ENCODE measurements at places on chromosomes 7 and 10.
A peak's percentile ranks its signal among the peaks of the same experiment; 100 is the strongest.

GRCh38 chr7:87375662-87376435, 30.4 kb downstream of the CROT start:
- DNase-seq: no peak

DNA sequence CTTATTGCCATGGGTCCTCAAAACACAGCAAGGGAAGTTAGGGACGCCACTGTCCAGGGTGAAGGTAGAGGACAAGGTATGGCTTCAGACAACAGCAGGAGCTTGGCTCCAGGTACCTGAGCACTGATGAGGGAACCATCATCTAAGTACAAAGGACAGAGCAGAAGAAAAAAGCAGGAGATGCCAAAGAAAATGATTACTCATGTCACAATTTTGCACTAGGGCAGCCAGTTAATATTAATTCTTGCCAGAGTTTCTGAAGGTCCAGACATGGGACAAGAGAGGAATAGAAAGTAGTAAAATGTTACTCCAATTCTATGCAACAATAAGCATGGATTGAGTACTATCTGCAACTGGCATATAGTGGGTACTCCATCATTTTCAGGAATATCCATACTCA, 14.1 kb downstream of the PTN start:
- no peak for DNase-seq

DNA sequence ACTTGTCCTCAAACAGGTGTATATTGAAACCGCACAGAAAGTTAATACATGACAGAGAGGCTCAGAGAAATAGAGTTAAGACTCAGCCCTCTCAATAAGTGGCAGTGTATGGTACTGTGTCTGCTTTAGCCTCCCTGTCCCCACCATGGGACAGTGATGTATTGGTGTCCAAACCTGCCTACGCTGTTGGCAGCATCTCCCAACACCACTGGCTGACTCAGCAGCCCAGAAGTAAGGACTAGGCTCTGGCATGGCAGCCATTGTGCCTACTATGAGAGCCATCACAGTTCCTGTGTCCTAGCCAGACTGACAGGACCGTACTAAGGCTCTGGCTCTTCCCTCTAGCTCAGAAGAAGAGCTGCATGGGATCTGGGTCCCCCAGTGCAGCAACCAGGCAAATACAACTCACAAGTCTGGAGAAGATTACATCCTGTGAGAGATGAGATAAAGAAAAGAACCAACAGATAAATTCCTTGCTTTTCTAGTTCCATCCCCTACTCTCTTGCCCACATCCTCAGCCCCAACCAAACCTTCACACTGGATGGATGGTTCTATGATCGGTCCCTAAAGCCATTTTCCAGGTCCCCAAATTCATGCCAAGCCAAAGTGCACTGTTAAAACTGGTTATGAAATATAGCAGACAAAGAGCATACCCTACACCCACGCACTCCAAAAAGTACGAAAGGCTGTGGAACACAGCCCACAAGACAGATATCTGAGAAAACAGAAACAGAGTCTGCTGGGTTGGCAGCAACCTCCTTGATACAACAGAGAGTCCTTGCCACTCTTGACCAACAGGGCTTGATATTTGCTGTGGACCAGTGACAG, 44.1 kb upstream of the DMTF1 start:
- DNase-seq: no peak

DNA sequence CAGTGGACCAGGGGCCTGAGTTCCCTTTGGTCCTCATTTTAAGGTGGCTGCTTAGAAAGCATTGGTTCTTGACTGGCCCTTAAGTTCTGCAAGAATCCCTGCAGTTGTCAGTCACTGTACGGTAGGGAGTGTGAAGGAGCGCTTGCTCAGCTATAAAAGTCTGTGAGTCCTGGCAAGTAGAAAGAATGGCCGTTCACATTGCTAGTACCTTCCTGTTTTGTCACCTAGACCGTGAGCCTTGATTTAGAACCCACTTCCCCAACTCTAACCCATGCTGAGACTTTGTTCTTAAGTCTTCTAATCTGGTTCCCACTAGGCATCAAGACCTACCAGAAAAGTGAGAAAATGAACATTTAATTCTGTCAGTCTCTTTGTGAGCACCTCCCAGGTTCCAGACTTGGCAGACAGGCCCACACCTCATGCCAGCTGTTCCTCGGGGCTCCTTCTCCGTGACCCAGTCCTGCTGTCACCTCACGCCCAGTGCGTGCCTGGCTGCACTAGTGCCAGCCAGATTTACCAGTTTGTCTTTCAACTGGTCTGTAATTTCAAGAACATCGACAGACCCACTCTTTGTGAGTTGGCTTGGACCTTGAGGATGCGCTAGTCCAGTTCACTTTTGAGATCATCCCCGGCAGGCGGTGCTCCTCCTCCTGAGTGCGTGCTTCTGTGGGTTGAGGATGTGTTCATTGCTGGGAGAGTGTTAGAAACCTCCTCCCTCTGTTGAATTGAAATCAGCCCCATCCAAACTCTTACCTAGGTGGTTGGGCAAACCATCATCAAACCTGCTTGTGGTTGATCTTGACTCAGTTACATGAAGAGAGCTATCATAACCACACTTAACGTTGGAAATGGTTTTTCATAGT, 78.5 kb downstream of the SHH start:
- no peak for DNase-seq

GRCh38 chr10:20257422-20257821, 441.2 kb downstream of the PLXDC2 start:
- no peak for DNase-seq

GRCh38 chr10:94334857-94335256, 27.9 kb downstream of the NOC3L start:
- no peak for DNase-seq

GRCh38 chr7:26186364-26187311, 13.9 kb downstream of the HNRNPA2B1 start:
- no peak for DNase-seq

DNA sequence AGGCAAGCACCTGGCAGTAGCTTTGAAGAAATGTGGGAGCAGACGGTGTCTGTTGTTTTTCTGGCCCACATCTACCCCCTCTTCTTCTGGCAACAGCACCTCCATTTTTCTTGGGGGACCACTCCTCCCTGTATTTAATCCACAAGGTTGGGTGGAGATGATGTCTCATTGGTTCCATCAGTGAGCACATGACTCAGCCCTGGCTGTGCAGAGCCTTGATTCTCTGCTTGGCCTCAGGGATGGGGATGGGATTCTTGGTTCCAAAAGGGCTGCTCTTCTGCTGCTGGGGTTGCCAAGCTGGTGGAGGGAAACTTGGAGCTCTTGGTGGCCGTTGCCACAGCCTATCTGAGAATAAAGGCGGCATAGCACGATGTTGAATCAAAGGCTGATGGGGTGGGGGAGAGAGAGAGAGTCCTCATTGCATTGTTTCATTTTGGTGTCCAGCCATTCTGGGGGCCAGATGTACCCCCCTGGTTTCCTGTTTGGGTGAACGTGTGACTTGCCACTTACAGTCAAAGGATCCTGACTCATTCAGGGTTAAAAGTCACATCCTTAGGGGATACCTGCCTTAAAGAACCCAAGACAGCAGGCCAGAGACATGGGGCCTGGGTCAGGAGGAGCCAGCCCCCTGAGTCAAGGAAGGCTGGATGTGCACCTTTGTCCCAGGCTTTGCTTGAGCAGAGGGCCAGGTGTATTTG, 25.9 kb downstream of the GRK5 start:
- DNase-seq: no peak

DNA sequence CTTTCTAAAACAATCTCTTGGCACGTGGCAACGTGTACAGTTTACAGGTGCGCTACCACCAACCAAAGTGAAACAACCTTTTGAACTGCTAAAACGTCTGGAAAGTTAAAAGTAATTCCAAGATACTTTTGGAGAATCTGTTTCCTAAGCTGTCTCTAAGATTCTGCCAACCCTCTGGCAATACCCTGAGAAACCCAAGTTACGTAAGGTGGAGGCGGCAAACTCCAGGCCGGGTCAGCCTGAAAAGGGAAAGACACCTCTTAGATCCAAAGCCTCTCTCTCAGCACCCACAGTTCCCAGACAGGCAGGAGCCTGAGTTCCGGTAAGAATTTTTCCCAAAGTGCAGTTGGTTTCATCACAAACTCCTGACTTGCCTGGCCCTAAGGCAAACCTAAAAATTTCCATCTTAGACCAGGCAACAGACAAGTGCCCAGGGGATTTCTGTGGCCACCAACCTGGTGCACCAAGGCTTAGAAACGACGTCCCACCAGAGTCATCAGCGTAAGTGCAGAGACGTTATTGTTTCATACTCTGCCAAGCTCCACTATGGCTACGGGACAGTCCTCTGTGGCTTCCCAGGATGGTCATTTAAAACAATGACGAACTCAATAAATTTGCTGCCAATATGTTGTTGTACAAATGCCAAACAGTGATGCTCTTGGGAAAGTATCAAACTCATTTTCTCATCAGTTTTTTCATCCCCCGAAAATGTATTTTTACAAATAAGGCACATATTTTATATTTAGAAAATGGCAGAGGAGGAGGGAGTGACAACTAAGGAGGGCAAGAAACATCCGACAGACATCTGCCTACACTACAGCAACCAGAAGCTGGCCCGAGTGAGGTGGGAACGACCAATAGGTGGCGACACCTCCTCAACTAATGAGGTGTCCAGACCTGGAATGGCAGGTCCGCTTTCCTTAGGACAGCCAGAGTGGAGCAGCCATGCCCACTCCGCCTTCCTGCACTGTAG, 205.8 kb upstream of the FRMD4A start:
- peak; percentile 45 for DNase-seq

DNA sequence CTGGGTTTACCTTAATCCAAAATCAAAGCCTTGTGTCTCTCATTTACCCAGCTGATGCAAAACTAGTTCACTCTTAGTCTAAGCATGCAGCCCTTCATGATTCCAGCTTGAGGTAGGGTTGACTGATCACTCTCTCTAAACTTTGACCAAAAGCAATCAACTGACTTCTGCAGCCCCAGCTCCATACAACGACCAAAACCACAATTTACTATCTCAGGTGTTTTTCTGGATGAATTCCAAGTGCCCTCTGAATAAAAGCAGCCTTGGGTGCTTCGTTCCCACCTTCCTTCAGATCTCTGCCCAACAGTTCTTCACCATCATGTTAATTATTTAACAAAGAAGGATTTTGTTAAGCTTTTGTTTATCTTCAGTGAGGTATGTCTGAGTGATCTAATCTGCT, 62.6 kb downstream of the CCDC6 start:
- no peak for DNase-seq

DNA sequence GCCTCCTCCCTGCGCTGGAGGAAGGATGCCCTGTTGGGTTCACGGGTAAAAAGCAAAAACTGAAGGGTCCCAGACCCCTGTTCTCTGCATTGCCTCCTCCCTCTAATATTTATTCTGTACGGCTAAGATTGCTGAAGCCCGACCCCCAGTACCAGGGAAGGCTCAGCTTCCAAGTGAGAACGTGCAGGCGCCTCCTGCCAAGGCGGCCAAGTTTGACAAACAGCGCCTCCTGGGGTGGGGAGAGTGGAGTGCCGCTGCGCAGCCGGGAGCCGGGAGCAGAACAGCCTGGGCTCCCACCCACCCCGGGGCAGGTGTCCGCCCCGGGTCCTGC, 4.7 kb upstream of the EBF3 start:
- DNase-seq: no peak

DNA sequence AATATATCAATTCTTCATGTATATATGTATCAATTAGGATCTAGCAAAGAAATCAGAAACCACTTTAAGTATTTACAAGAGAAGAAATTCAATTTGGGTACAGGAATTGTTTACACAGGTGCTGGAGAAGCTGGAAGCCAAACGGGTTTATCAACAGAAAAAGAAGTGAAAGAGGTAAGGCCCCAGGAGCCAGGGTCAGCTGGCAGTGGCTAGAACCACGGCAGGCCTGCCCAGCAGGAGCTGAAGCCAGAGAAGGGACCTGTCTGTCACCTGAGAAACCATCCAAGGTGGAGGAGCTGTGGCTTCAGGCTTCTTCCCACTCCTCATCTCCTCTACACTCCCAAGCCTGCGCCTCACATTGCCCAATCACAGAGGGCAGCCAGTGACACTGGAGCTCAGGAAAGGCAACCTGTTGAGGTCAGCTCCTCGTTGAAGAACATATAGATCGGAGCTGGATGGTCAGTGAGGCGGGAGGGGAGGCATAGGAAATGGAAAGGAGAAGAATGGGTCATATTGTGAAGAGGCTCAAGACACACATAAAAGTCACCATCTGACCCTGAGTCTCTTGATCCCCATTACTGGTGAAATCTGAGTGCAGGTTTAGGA, 182.6 kb downstream of the REEP3 start:
- DNase-seq: no peak

DNA sequence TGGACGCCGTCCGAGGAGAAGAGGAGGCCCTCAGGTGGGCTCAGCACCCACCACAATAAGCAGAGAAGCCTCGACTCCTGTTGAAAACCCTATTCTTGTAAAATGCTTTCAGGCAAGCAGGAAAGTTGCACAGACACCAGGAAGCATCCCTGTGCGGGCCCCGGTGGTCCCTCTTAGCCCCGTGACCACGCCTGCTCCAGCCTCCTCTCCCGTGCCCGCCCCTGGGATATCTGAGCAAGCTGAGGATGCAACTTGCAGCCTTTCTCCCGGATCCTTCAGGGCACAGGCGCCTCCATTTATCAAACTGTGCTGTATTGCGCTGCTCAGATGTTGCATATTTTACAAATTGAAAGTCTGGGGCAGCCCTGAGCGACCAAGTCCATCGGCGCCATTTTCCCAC, 72.7 kb downstream of the CFAP46 start:
- DNase-seq: no peak

- no peak for DNase-seq
Observed at GRCh38 chr7:102044984-102045673, 227.7 kb downstream of the CUX1 start.

GRCh38 chr7:117659531-117660011, 179.7 kb downstream of the CFTR start:
- DNase-seq: no peak

DNA sequence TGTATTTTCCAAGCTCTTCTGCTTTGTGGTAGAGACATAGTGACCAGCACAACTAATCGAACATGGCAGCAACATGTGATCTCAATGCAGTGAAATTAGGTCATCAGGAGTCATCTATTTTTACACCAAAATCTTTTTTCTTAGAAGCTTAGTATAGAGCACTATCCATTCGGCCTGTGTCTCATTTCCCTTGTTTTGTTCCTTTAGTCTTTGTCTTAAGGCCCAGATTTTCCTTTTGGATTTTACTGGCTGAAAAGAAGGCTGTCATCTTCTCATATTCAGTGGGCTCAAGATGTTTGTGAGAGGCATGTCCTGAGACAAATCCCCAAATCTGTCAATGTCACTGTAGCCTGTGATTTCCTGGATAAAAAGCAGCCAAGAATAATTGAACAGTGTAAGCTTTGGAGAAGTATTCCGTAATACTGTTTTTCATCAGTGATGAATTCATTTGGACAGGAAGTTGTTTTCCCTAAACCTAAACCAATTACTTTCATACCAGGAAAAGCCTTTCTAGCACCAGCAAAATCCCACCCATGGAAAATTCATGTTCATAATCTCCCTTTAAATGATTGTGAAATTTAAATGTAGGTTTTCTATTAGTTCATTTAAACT, 55.2 kb downstream of the MAGI2 start:
- DNase-seq: no peak

GRCh38 chr7:27171325-27171636, 2.8 kb downstream of the HOXA10 start:
- no peak for DNase-seq
